ENCODE measurements at places on chromosomes 16 and 17.

GRCh38 chr17:27959382-27959709, 66.2 kb upstream of the LYRM9 start:
- no peak for DNase-seq

- no peak for DNase-seq
These were observed 1.0 kb downstream of the CMTM4 start for GRCh38 chr16:66695471-66695934.

- no peak for DNase-seq
These were observed 1180.6 kb upstream of the CDH8 start for GRCh38 chr16:63216696-63217423.

DNA sequence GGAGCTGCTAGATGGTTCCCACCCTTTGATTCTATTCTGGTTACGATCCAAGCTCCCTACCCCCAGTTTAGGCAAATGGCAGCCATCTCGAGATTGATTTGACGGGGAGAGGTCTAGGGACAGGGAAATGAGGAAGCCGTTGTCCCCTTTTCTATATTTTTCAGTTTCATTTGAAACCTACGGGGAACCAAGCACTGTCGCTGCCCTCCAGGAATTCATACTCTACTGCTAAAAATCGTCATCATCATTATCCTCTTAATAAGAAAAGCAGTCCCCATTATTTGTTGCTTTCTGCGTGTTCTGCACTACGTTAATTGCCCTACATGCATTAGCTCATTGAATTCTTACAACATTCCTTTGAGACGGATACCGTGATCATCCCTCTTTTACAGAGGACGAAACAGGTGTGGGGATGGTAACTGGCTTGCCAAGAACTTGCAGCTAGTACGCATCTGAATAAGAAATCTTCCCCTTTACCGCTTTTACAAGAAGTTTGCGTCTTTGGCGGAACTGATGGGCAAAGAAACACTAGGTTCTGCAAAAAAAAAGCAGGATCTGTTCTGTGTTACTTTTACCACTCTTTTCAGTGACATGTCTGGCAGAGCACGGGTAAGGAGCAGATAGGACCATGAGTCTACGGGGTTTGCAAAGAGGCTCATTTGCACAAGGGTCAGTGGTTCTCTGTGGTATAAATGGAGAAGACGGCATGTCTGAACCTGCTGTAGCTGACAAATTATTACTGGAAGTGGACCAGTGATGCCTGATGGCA, 1.1 kb downstream of the CCP110 start:
- DNase-seq = no peak

DNA sequence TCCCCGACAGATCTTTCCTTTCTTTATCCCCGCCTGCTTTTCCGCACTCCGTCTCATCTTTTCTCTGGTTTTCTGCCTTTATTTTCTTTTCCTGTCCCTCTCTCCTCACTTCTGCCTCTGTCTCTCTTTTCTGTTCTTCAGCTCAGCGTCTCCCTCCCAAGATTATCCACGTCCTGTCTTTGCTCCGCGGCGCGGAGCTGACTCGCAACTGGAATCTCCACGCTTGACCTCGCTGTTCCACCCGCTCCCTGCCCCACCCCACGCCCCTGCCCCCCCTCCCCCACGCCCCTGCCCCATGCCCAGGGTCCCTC, 4.9 kb upstream of the LHX1 start:
- DNase-seq = no peak

All from COR-L47 (cell line).